A549 treated with DMSO at 1 μM for 4 hours (cell line): ENCODE measurements at places on chromosomes 2 and 18. TPM values are rescaled to one million over a fixed set of nuclear protein-coding genes. Genes with fewer than 3 reads are reported as not detected.

CDH7 gene
- 0.02 to 0.07 TPM (median 0.03 TPM) in 3 of 5 replicates, not detected in the others for total RNA-seq

CEP68 gene
- 8.0 to 11.2 TPM (median 10.7 TPM) in 5 replicates for total RNA-seq

TDRD15 gene
- total RNA-seq = not detected in 5 replicates

GALNT5 gene
- 3.0 to 3.8 TPM (median 3.2 TPM) in 5 replicates for total RNA-seq

SPDYA gene
- 0.15 to 0.39 TPM (median 0.20 TPM) in 5 replicates for total RNA-seq

CCDC85A gene
- 0.09 to 0.16 TPM (median 0.13 TPM) in 5 replicates for total RNA-seq

PROM2 gene
- 0.33 TPM in 1 of 5 replicates, not detected in the others for total RNA-seq

RNF144A gene
- 6.2 to 8.8 TPM (median 8.0 TPM) in 5 replicates for total RNA-seq

TPO gene
- total RNA-seq = 0.07 to 0.13 TPM (median 0.10 TPM) in 4 of 5 replicates, not detected in the other

MPV17 gene
- 81.3 to 103 TPM (median 91.7 TPM) in 5 replicates for total RNA-seq

DLX1 gene
- total RNA-seq = 3.6 to 4.2 TPM (median 3.9 TPM) in 5 replicates

ZNF804A gene
- total RNA-seq = not detected in 5 replicates

GAD1 gene
- total RNA-seq = 0.41 to 1.1 TPM (median 0.68 TPM) in 5 replicates

GDF7 gene
- total RNA-seq = 0.02 to 0.05 TPM (median 0.05 TPM) in 5 replicates

IL1RL1 gene
- total RNA-seq = 0.84 to 1.6 TPM (median 1.1 TPM) in 5 replicates

SLC5A7 gene
- not detected in 5 replicates for total RNA-seq

CKAP2L gene
- total RNA-seq = 11.8 to 17.4 TPM (median 16.0 TPM) in 5 replicates

DYNAP gene
- total RNA-seq = not detected in 5 replicates

SCN9A gene
- total RNA-seq = 3.8 to 6.3 TPM (median 5.0 TPM) in 5 replicates

KCNIP3 gene
- 0.89 to 2.1 TPM (median 1.6 TPM) in 5 replicates for total RNA-seq

ASAP2 gene
- 30.9 to 47.4 TPM (median 39.9 TPM) in 5 replicates for total RNA-seq

HNMT gene
- total RNA-seq = 0.28 to 1.2 TPM (median 0.44 TPM) in 5 replicates

UGP2 gene
- 76.8 to 94.9 TPM (median 81.6 TPM) in 5 replicates for total RNA-seq

C1QL2 gene
- total RNA-seq = 0.14 to 0.21 TPM (median 0.14 TPM) in 4 of 5 replicates, not detected in the other
